NCI-H2171 (cell line): ENCODE measurements at places on chromosomes 5 and 9.

- no peak for DNase-seq
These were observed at the start of gene TRIM41 for GRCh38 chr5:181223058-181223728. Gene TRIM41, plus strand, starts transcription at chr5:181223281. Its CDS starts 719 bp downstream, at chr5:181224000.

DNA sequence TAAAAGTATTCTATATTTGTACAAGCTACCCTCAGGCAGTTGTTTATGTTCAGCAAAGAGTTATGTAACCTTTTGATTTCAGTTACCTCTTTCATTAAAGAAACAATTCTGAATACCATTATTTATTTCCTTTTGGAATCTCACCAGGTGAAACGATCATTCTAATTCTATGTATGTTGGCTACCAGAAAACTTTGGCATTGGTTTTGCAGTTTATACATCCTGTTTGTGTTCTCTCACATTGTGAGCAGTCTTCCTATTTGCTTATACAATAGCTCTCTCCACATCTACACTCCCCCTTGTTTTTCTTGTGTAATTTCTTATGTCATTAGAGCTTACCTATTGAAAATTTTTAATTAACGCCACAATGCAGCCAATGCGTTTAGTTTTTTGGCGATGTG, 276.0 kb upstream of the MPDZ start:
- no peak for DNase-seq

GRCh38 chr5:150120062-150120441, 33.7 kb upstream of the CSF1R start:
- DNase-seq, result no peak

GRCh38 chr5:16520841-16521240, 55.2 kb upstream of the ZNF622 start:
- no peak for DNase-seq

- DNase-seq, result no peak
These were observed 12.0 kb upstream of the AJM1 start for GRCh38 chr9:136829981-136830885.

DNA sequence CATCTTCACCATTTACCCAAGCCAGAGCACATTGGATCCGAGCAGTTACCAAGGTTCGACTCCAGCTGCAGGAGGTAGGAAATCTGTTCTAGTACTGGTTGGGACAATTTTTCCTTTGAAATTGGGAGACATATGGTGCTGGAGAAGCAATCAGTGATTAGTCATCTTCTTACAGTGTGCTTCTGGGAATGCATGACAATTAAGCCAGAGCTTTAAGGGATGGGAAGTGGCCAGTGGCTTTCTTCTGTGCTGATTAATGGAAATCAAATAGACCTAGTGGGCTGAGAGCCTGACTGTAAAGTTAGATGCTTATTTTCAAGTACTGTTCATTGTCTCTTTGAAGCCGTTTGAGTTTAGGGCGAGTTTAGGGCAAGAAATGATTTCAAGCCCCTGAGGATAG, 152.1 kb downstream of the UNC13B start:
- no peak for DNase-seq

GRCh38 chr5:141843156-141843927, 34.9 kb downstream of the PCDH1 start:
- no peak for DNase-seq

- no peak for DNase-seq
These were observed 16.5 kb downstream of the GRXCR2 start for GRCh38 chr5:145856285-145856818.

- no peak for DNase-seq
These were observed 133.4 kb downstream of the ADAMTS19 start for GRCh38 chr5:129593525-129593924.

DNA sequence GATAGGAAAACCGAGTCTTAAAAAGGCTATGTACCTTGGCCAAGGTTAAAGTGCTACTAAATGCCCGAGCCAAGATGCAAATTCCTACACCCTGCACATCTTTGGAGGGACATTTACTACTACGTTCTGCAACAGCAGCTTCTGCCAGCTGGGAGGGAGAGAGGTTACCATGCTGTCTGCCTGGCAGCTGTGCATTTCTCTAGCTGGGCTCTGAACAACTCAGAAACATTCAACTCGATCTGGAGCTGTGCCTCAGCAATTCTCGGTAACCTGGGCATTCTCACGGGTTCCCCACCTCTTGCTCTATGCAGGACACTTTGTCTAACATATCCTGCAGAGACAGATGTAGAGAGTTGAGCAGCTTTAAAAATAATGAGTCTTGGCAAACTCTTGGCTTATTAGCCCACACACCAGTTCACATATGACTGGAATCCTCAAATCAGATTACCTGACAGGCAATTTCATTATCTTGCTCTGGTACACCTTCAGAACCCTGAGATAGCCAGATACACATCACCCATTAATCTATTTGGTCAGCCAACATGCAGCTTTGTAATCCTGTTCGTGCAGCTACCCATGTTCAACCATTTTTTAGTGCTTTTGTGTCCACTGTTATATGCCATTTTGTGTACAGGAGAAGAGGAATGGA, 115.8 kb downstream of the EFNA5 start:
- DNase-seq, result no peak

GRCh38 chr5:142326480-142326938, 1.7 kb upstream of the SPRY4 start:
- DNase-seq, result no peak

DNA sequence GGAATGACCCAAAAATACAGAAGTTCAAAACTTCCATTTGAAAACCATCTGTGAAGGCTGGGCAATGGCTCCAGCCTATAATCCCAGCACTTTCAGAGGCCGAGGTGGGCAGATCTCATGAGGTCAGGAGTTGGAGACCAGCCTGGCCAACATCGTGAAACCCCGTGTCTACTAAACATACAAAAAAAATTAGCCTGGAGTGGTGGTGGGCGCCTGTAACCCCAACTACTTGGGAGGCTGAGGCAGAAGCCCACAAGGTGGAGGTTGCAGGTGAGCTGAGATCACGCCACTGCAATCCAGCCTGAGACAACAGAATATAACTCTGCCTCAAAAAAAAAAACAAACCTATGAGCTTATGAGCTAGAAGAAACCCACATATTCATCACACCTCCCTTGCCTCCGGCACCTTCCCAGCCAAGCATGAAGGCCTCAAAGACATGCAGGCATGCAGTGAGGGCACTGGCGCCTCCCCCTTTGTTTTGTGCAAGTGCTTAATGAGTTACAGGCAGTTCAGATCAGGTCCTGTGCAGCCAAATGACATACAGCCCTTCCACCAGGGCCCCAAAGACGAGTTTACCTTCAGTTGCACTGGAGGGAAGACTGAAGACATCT, 9.9 kb downstream of the HNRNPH1 start:
- no peak for DNase-seq

DNA sequence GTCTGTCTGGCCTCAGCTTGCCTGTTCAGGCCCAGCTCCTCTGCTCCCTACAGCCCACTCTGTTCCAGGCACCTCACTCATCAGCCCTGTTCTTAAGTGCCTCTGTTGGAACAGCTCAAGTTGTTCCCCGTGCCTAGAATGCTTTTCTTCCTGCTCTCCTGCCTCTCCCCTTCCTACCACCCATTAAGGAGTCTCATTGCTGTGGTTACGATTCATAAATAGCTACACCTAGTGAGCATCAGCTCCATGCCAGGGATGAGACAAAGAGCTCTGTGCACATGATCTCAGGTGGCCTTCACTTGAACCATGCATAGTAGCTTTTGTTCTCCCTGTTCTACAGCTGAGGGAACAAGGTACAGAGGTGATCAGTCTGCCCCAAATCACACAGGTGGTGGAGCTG, 54.3 kb downstream of the PSD2 start:
- no peak for DNase-seq

GRCh38 chr5:146832985-146833732, 45.4 kb downstream of the PPP2R2B start:
- DNase-seq, result no peak

GRCh38 chr9:36163049-36163785, 6.0 kb upstream of the CCIN start:
- DNase-seq, result no peak

- DNase-seq, result no peak
These were observed 24.1 kb upstream of the PTGS1 start for GRCh38 chr9:122346478-122347347.

DNA sequence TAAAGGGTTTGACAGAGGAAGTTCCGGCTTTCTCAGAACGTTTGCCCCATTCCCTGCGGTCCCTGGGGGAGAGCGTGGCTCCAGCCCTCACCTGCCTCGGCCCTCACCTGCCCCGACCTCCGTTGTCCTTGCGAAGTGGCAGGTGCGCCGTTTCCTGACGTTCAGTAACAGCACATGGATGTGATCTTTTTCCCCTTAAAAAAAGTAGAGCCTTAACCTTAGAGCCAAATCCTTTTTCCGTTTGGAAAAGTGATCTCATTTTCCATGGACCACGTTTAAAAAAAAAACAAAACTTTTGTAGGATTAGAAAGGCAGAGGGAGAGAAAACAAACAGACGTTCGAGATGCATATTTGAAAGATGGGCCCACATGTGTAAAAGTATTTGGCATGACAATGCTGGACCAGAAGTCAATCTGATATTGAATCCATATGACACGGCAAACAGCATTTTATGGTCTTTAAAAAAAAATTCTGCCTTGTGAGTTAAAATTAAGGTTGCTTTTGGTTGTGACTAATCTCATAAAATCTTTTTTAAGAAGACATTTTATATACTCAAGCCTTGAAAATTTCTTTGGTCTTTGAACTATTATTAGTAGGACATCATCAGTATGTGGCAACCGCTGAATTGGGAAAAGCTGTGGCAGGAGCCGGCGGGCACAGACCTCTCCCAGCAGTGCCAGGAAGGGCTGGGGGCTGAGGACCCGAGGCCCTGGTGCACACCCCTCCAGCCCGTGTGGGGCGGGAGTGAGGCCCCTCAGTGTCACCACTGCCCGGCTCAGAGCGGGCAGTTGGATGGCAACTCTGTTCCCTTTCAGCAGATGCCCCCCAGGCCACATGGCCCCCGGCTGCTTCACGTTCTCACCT, 42.5 kb upstream of the EXOC3 start:
- peak; percentile 94 for DNase-seq

DNA sequence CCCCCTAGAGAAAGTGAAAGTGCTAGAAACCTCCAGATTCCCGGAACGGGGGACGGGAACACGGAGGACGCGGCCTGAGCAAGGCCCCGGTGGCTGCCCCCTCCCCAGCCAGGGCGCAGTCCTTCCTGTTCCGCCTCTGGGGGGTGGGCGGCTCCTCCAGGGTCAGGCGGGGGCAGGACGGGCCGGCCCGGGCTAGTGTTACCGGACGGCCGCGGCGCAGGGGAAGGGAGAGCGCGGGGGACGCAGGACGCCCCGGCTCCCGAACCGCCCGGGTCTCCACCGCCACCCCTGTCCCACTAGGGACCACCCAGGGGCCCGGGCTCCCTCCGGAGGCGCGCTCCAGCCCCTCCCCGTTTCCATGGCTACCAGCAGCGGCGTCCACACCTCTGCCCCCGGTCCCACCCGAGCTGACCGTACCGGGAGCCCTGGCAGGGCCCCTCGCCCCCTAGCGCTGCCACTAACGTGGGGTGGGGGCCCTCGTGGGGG, 579 bp downstream of the SLC12A7 start:
- no peak for DNase-seq

DNA sequence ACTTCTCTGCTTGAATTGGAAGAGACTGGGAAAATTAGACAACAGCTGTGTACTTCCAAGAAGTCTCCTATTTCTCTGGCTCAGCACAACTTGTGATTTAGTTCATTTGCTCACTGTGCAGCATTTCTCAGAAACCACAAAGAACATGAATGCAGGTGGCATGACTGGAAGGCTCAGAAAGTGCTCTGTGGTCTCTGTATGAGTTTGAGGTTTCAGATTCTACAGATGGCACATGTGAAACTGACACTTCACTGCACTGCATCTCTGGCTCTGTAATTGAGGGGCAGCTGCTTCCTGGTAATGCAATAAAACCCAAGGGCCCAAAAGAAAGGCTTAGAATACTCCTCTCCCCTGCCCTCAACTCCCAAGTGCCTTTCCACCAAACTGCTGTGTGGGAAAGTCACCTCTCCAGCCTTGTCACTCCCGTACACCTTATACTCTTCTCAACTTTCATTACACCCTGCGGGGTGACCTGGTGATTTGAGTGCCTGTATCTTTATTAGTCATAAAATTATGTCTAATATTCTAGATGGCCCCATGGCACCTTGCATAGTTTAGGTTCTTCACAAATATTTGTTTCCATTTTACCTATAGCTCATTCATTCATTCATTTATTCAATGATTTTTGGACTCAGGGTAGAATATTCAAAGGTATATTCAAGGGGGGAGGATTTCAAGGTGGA, 82.5 kb downstream of the ESM1 start:
- peak; percentile 98 for DNase-seq

GRCh38 chr5:127446626-127447025, 70.8 kb upstream of the PRRC1 start:
- no peak for DNase-seq

- DNase-seq, result no peak
These were observed 60.3 kb upstream of the PCSK1 start for GRCh38 chr5:96493219-96493790.

DNA sequence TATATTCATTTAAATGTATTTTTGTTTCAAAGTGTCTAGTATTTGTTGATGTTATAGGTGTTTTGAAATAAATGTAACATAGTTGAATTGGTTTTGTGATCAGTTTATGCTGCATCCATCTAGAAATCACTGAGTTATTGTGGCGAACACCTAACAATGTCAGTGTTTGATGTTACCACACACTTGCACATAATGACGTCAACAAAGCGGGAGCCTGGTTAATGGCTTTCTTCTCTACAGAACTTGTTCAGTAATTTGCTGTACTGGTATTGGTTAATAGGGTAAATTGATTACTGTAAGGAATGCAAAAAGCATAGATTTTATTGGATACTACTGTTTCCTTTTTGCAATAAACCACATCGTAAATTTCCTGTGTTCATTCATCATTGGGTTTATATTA, 133.0 kb downstream of the ATG10 start:
- DNase-seq, result no peak

DNA sequence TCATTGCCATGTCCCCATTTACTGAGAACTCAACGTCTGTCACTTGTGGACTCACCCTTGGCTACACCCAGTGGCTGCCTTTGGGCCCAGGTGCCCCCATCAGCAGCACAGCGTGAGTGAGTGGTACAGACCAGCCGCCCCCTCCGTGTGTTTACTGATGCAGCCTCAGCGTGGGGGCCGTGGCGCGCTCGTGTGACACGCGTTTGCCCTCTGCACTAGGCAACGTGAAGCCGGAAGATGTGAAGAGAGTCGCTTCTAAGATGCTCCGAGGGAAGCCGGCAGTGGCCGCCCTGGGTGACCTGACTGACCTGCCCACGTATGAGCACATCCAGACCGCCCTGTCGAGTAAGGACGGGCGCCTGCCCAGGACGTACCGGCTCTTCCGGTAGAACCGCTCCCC, 12.4 kb downstream of the PMPCA start:
- DNase-seq, result no peak
